ENCODE measurements at places on chromosomes 3 and 15. TPM values are rescaled to one million over a fixed set of nuclear protein-coding genes. Genes with fewer than 3 reads are reported as not detected.

Gene GADL1
- total RNA-seq, result not detected

Gene LRRC3B
- total RNA-seq, result 3.6 TPM

Gene BDH1
- 4.7 TPM for total RNA-seq

Gene CCDC9B
- 0.92 TPM for total RNA-seq

Gene CCDC39
- 0.46 TPM for total RNA-seq

- peak; percentile 57 for DNase-seq
- peaks cover 16% of the 10 kb centered on the region for H3K4me1 ChIP-seq
- H3K36me3 ChIP-seq, result no peaks in the 10 kb centered on the region
- H3K4me3 ChIP-seq, result no peak overlapping the region
- H3K27me3 ChIP-seq, result peaks cover 3% of the 10 kb centered on the region
These were observed 32.4 kb upstream of the SLC6A11 start for GRCh38 chr3:10783360-10784351.

- no peaks in the 10 kb centered on the region for H3K36me3 ChIP-seq
- DNase-seq, result peak; percentile 5
- no peaks in the 10 kb centered on the region for H3K27me3 ChIP-seq
- peaks cover 6% of the 10 kb centered on the region for H3K4me1 ChIP-seq
These were observed 60.9 kb downstream of the MSL2 start for GRCh38 chr3:136135039-136135802.

All from endothelial cell (in vitro differentiated cells).